ENCODE measurements at places on chromosomes 2 and 18.

DNA sequence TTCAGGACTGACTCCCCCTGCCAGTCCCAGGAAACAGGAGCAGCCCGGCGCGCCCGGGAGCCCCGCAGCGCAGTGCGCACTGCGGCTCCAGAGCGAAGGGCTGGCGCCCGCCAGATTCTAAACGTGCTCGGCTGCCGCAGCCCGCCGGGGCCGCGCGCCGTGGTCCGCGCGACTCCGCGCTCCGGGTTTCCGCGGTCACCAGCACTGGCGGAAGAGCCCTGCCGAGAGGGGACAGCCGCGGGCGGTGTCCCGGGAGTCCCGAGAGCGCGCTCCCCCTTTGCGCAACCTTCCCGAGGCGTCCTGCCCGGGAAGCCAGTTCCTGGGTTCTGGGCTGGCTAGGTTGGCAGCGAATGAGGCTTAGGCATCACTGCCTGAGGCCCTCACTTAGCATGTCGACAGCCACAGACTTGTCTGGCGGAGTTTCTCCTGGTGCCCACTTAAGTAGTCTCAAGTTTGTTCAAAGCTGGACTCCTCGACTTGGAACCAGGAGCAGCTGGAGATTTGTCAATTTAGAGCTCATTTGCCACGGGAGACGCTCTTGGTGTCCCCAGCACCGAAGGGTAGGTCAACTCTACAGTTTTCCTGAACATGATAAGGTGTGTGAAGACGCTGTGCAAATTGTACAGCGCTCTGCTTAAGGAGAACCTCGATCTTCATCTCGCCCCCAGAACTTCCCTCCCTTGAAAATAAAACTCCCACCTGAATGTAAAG, 1.5 kb upstream of the VSNL1 start:
- peak; percentile 82 for DNase-seq

GRCh38 chr2:28454016-28454930, 41.6 kb upstream of the PLB1 start:
- no peak for DNase-seq

DNA sequence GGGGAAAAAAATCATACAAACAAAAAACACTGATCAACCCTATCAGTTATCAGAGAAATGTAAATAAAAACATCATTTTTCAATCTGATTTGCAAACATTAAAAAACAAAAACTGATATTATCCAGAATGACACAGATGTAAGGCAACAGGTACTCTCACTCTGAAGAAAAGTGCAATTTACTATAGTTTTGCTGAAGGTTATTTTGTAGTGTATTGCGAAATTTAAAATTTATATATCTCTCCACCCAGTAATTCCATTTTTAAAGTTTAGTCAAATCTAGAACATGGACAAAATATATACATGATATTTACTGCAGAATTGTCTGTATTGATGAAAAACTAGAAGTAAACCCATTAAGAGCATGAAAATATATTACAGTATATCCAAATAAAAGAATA, 79.8 kb downstream of the TRAPPC8 start:
- no peak for DNase-seq

GRCh38 chr2:9941196-9941995, 10.1 kb upstream of the GRHL1 start:
- DNase-seq, result no peak

- DNase-seq, result no peak
Measured at GRCh38 chr18:45353530-45353929, 261.7 kb upstream of the SLC14A2 start.

DNA sequence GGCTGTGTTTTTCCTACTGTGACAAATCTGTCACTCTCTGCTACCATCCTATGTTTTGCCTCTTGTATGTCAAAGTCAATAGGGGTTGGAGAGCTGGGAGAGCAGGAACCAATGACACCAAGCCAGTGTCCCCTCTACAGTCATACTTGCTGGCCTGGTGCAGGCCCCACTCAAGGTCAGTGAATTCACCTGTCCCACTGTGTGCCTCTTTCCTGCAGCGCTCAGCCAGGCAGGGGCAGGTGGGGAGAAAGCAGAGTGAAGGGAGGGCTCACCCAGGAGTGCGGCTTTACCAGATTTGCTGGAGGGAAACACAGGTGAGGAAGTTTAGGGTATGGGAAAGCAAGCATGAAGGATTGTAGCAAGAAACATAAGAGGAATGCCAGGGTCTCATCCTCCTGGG, 114.5 kb downstream of the GYPC start:
- DNase-seq, result no peak

DNA sequence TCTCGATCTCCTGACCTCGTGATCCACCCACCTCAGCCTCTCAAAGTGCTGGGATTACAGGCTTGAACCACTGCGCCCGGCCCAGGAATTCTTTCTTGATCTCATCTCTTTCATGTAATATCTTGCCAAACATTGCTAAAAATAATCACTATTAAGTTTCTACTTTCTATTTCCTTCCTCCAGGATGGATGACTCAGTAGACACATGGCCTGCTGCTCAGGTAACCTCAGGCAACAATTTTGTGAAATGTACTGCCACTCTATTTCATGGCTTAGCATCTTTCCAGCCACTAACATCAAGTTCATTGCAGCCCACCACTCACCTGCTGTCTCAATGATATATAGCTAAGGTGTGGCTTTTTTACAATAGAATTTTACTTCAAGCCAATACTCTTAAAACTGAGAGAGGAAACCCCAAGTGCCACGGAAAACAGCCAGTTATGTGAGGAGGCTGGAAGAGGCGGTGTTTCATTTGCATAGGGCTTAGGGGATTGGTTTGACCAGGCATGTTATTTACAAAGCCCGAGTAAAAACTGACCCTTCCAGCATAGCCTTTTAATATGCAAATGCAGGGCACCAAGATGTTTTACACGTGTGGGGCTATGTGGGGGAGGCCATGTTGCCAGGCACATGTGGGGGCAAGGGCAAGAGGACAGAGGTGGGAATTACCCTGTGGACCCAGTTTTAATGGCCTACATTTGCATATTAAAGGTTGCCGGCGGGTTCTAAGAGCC, 11.3 kb upstream of the SUMO1 start:
- DNase-seq, result no peak

GRCh38 chr2:19041434-19042041, 316.9 kb downstream of the OSR1 start:
- no peak for DNase-seq

DNA sequence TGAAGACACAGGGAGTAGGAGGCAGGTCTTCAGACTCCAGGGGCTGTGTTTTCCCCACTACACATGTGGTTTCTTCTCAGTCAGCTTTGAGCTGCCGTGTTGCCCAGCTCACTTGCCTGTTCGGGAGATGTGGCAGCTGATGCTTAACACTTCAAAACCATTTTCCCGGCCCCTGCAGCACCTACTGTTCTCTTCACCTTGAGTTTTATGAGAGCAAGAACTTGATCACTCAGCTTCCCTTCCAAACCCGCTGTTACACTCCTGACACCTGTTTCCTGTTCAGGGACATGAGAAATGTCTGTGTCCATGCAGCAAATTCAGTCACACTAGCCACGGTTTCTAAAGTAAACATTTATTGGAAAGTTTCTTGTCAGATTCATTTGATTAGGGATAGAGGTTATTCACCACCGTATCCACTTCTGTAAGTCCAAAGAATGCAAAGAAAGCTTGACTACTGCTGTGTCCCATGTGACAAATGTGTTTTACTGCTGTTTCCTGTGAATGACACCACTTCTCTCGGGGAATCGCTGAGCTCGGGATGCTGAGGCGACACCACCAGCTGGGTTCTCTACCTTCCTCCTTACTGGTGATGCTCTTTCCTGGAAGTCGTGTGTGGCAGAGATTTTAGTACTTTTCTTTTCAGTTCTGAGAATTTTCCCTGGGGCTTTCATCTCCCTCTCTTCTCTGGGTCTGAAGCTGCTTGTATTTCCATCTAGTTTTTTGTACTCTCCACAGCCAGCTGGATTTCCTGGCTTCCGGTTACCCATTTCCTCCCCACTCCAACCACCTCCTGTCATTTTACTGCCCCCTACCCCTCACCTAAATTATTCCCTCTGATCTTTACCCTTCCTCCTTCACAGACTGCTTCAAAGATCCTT, 91.7 kb downstream of the KLF7 start:
- DNase-seq, result no peak

DNA sequence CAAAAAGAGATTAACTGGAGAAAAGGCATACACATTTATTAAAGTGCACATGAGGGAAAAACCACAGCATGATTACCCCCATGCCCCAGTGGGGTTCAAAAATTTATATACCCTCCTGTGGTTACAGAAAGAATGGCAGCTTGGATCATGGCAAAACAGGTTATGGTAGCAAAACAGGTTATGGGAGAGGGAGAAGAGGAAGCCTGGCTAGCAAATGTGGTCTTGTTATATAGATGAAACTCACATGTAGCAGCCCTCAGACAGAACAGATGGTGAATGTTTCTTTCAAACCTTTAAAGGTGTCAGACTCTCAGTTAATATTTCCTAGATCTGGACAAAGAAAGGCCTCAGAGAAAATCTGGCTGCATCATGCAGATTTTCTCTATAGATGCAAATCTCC, 178.2 kb upstream of the ZC3H15 start:
- DNase-seq, result no peak

- no peak for DNase-seq
Measured at GRCh38 chr2:122203523-122203922, 448.1 kb downstream of the TSN start.

DNA sequence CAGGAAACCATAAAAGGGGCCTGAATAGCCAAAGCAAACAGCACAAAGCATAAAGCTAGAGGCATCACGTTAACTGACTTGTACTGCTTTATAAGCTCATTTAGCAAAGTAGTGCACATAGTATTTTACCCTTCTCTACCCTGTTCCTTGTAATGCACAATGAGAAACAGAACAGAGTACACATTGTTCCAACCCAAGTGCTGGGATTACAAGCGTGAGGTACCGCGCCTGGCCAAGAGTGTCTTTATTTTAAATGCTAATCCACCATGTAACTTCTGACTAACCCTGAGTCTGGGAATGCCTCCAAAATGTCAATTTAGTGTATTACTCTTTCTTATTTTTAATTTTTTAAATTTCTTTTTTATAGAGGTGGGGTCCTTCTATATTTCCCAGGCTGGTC, 46.4 kb upstream of the STON1 start:
- DNase-seq, result no peak

DNA sequence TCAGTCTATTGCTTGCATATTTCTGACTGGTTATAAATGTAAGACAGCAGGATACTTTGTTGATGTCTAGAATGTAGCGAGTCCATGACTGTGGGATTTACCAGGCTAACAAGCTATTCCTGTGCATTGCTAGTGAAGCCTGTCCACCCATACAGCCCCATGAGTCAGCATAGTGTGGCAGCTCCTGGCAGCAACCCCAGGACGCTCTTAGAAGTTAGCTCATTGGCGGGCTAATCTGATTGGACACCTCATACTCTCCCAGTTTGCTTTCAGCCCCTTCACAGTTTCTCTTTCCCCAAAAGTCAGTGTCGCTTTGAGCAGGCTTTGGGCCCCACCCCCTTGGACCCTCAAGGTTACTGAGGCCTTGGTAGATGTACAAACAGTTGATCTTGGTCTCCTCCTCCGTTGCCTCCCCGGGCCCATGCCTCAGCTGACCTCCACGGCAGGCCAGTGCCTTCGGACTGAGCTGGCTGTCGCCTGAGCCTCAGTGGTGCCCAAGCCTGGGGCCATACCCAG, 48.0 kb downstream of the COA5 start:
- DNase-seq, result no peak

GRCh38 chr18:79502782-79503181, 107.1 kb downstream of the NFATC1 start:
- no peak for DNase-seq

GRCh38 chr2:211204456-211204855, 648.1 kb downstream of the CPS1 start:
- no peak for DNase-seq

GRCh38 chr2:233470011-233470687, 96.4 kb downstream of the USP40 start:
- DNase-seq, result peak; percentile 24

DNA sequence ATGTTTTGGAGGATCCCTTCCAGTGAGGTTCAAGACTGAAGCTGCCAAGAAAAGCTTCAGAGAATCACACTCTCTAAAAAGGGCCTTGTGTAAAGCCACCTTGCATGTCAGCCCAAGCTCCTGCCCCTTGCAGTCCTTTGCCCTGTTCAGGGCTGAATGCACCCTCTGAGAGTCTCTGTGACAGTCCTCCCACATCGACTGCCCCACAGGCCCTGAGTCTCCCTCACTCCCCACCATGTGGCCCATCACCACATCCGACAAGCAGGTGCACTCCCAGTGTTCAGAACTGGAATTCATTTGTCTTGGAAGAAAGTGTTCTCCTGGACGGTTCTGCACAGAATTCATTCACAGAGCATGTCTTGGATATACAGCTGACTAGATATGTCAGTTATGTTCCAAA, 31.0 kb downstream of the BCL11A start:
- no peak for DNase-seq

DNA sequence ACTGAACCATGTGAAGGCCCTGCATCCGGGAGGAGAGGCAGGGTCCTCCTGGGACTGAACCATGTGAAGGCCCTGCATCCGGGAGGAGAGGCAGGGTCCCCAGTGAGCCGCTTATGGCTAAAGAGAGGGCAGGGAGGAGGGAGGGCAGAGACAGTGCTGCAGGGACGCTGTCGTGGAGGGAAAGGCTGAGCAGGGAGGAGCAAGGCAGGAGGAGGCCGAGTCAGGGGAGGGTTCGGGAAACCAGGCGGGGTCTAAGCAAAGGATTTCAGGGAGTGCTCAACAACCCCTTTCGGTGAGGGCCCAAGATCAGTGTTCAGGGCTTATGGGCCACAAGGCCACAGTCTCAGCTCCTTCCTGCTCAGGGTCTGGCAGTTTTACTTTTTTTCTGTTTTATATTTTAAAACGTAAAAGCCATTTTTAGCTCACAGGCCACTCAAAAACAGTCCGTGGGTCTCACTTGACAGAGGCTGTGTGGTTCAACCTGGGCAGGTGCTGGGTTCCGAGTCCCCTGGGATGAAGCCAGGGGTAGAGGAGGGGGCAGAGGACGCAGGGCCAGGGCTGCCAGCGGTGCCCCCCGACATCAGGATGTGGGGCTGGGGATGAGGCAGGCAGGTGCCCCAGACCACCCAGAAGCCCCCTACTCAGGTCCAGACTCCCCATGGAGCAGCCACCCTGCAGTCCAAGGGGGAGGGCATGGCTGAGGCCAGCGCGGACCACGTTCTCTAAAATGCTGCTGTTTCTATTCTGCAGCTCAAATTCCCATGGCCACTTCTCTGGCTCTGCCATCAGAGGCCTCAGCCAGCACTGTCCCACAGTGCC, 5.2 kb downstream of the TMEM18 start:
- DNase-seq, result no peak

- DNase-seq, result peak; percentile 77
Measured at GRCh38 chr18:51030537-51031258, 685 bp downstream of the SMAD4 start.

DNA sequence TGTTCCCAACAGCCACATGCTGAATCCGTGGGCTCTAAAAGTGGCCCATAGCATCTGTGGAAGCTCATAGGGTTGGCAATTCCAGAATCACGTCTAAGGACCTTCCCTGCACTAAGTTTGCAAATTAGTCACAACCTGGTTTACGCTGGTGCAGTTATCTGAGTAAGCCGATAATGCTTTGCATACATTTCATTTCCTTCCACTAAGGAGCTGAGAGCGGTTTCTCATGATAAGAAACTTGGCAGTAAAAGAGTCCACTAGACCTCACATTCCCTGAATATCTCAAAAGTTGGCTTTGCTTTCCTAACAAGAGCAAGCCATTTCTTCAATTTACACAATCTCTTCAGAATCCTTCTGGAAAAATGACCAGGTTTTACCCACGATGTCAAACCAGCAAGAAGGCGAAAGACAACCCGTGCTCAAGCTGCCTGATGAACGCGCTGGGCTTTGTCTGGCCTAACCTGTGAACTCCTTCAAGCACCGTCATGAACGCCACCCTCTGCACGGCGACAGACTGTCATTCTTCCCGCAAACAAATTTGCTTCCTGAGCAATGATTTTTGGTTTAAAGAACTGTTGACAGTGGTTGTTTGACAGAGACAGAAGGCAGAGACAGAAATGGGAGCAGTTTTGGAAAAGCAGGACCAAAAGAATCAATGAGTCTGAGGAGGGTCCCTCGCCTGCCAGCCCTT, 73.0 kb upstream of the COPS8 start:
- no peak for DNase-seq
